ENCODE measurements at places on chromosomes 1 and 21. TPM values are rescaled to one million over a fixed set of nuclear protein-coding genes. Genes with fewer than 3 reads are reported as not detected.
A peak's percentile ranks its signal among the peaks of the same experiment; 100 is the strongest.

GRCh38 chr1:178543290-178543607, 30.3 kb downstream of the TEX35 start:
- peak; percentile 49 for DNase-seq

GRCh38 chr1:231679109-231679508, 52.5 kb downstream of the DISC1 start:
- no peak for DNase-seq

DNA sequence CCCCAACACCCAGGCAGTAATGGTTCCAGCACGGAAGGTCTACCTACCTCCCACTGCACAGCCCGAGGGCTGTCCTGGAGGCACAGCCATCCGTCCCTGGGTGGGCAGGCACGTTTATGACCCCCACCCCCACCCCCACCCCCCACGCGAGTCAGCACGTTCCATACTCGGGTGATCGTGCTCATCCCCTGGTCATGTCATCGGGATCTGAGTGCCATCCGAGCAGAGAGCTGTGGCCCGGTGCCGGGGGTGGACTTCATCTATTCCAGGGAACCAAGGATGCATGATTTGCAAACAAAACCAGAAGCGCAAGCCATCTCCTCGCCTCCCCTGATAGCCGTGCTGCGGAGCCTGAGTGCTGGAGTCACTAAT, 1.1 kb downstream of the TSPEAR start:
- DNase-seq = no peak

GRCh38 chr1:236089046-236089773, 24.3 kb upstream of the NID1 start:
- no peak for DNase-seq

DNA sequence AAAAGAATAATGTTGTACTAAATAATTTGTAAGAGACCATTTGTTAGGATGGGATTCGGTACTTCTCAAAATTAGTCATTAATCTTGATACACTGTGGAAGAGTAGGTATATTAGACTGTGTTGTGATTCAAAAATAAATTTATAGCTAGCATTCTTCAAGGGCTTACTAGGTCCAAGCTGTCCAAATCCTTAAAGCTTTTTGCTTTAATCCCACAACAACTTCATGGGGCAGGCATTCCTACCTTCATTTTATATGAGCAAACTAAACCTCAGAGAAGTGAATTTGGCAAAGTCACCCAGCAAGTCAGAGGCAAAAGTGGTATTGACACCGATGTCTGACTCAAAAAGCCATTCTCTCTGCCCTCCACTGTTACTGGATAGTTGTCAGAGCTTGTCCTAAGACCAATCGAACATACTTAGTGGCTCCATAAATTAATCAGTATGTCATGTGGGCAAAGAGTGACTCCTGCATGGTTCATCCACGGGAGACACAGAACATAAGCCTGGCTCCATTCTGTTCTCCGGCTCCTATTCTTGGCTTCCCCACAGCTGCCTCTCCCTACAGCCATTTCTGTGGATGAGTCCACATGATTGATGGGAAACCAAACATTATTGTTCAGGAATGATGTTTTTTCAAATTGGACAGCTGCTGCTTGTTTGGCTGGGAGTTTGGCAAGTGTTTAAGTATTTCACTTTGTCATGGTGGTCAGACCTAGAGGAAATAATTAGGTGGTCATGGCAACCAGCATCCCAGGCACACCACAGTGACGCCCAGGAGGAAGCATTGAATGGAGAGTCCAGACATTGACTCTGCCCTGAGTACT, 133.4 kb upstream of the FGGY start:
- no peak for DNase-seq

- no peak for DNase-seq
These were observed 33.4 kb downstream of the PSMG1 start for GRCh38 chr21:39149882-39150281.

- no peak for DNase-seq
These were observed 147.7 kb upstream of the DNAH14 start for GRCh38 chr1:224781800-224782199.

- no peak for DNase-seq
These were observed 401.3 kb downstream of the HHAT start for GRCh38 chr1:210730023-210730422.

DNA sequence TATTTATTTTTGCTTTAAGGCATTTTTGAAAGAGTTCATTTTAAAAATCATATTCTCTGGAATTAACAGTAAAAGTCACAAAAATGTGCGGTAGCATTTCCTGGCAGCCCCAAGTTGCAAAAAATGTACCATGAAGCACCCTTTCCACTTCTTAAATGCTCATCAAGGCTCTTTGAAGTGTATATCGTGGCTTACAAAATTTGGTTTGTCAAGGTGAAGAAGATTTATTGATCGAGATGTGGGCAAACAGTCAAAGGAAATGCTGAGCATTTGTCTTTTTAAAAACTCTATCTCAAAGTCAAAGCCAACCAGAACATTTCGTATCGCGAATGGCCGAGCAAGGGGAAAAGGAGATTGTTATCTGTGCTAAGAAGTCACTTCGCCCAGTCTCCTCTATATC, 277.5 kb upstream of the KAZN start:
- no peak for DNase-seq

DNA sequence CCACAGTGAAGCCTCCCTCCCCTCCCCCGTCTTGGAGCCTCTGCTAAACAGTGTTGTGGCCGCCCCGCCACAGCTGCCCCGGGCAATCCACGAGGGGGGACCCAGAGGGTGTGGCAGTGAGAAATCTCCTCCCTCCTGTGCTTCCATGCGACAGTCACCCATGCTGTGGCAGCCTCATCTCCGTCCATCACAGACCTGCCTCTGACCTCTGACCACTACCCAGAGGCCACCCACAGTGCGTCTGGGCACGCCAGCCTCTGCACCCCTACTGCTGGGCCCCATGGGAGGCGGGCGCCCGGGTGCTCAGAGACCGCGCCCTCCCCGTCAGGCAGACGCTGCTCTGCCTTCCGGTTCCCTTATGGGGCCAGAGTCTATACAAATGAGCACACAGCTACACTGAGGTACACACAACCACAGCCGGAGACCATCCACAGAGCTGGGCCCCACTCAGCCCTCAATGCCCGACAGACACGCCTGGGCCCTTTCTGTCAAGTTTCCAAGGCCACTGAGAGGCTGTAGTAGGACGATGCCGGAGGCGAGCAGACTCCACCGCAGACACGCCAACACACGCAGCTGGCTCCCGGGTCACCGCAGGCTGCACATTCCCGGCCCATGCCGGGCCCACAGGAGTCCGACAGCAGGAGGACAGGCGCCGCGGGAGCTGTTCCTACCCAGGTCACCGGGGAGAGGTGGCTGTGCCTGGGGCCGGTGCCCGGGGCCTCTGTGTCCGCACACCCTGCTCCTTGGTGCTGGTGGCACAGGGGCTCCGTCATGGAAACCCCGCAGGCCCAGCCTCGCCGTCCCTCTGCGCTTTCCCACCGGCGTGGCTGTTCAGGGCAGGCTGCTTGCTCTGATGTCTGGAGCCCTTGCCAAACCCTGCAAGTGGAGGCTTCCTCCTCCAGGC, 23.9 kb upstream of the TMEM52 start:
- DNase-seq = no peak

DNA sequence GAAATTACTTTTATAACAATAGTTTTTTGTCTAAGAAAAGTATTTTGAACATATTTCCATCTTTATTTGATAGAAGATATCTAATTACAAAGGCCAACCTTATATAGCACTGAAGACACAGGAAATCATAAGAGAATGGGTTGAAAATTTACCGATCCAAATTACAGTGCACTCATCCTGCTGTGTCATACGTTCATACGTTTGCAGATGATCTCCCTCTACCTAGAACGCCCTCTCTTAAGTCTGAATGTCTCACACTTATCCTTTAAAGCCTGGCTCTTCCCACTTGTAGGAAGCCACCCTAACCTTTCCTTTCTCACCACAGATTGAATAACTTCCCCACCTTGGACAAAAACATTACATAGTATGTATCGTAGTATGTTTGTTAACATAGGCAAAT, 9.3 kb downstream of the ASH1L start:
- no peak for DNase-seq

- DNase-seq = no peak
These were observed 49.7 kb upstream of the ACTRT2 start for GRCh38 chr1:2971609-2972008.

- DNase-seq = no peak
These were observed 8.0 kb downstream of the CORT start for GRCh38 chr1:10457875-10458274.

GRCh38 chr1:1954831-1955441, 35.9 kb upstream of the TMEM52 start:
- no peak for DNase-seq

- no peak for DNase-seq
These were observed 24.1 kb downstream of the TNNT2 start for GRCh38 chr1:201353186-201353940.

- no peak for DNase-seq
These were observed 324.3 kb downstream of the PLA2G4A start for GRCh38 chr1:187153047-187153446.

DNA sequence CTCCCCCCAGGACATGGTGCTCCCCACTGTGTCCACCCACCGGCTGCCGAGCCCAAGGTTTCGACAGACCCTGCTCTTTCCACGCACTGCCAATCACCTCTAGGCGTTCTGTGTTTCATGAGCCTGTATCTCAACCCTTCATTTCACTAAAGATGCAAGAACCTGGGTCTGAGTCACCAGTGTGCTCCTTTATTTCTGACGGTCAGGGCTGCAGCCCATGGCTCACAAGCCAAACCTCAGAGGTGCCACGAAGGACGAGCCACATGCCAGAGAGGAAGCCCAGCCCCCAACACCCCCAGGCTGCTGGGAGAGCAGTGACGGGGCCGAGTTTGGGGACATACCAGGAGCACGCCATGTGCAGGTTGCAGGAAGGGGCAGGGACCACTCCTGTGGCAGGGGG, 79.2 kb upstream of the ARHGEF16 start:
- DNase-seq = no peak

- DNase-seq = peak; percentile 60
These were observed 21.5 kb upstream of the SLC25A34 start for GRCh38 chr1:15714406-15715136.

DNA sequence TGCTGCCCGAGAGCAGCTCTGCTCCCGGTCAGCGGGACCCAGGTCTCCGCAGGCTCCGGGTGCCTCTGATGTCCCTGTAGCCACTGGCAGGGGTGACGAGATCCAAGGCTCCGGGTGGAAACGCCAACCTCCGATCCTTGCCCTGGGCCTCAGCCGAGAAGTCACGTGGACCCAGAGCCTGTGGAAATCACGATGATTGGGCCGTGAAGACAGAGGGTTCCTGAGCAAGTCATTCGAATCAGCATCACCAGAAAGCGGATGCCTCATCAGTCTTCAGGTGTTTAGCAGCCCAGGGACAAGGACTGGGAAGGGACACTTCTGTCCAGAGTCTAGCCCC, 12.5 kb downstream of the LRRC3 start:
- no peak for DNase-seq

DNA sequence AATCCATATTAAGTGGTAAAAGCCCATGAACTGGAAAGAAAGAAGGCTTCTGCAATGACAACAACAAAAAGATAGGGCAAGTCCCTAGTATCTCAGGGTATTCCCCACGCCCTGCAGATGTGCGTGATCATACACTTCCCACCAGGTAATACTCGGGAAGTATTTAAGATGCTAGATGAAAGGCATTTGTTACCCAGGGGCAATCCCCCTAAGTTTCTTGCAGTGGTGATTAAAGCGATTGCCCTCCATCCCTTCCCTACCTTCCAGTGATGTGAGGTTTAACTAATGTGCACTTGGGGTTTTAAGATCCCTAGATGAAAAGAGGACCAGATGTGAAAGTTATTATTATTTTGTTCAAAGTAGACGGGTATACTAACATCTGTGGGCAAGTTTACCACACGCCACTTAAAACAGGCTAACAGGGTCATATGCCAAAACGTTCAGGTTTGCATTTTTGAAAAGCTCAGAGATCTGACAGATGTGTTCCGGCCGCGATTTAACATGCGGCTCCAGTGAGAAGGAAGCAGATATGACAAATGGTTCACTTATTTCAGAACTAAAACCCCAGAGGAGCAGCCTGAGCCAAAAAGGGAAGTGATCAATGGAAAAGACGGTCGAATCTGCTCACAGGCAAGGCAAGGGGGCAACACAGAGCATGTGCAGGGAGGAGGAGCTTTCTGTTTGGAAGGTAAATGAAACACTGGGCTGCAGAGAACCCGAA, 17.4 kb downstream of the TIAM1 start:
- no peak for DNase-seq

GRCh38 chr1:43206600-43207228, 34.6 kb downstream of the CFAP57 start:
- DNase-seq = no peak

ZNF695 gene
- total RNA-seq = 11.9 TPM

TMEM54 gene
- 1.8 TPM for total RNA-seq

PDE4DIP gene
- total RNA-seq = 180 TPM

TRIM67 gene
- 29.4 TPM for total RNA-seq

ANKRD35 gene
- total RNA-seq = 0.73 TPM

IL23R gene
- total RNA-seq = not detected

KRTAP7-1 gene
- not detected for total RNA-seq

KLF17 gene
- not detected for total RNA-seq

PTPN14 gene
- total RNA-seq = 6.0 TPM

SLC9A1 gene
- total RNA-seq = 3.9 TPM

FHAD1 gene
- 2.4 TPM for total RNA-seq

CD1C gene
- not detected for total RNA-seq
